Activated T-cell treated with anti-CD3 and anti-CD28 coated beads, Interleukin-2, amount 50 U/mL, for 72 hours (primary cell): ENCODE measurements at places on chromosomes 6 and 20. TPM values are rescaled to one million over a fixed set of nuclear protein-coding genes. Genes with fewer than 3 reads are reported as not detected.
A peak's percentile ranks its signal among the peaks of the same experiment; 100 is the strongest.

DNA sequence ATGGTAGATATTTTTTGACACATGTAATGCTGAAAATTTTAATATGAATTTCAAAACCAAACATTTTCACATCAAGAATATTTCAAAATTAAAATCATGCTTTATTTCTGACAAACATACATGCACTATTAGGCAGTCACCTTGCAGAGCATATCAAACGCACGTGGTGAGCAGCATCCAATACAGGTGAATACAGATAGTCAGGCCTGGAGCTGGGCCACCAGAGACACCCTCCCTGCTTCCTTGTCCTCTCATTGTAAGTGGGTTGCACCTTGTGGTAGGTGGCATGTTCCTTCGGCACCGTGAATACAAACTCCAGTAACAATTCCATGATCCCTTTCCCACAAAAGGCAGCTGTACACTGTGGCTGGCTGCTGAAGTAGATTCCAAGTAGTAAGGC, 8.9 kb downstream of the REV3L start:
- H3K4me3 ChIP-seq, result no peak overlapping the region
- no peak for DNase-seq
- no peak overlapping the region for H3K27ac ChIP-seq
- H3K36me3 ChIP-seq, result no peaks in the 10 kb centered on the region
- peaks cover 70% of the 10 kb centered on the region for H3K4me1 ChIP-seq

DNA sequence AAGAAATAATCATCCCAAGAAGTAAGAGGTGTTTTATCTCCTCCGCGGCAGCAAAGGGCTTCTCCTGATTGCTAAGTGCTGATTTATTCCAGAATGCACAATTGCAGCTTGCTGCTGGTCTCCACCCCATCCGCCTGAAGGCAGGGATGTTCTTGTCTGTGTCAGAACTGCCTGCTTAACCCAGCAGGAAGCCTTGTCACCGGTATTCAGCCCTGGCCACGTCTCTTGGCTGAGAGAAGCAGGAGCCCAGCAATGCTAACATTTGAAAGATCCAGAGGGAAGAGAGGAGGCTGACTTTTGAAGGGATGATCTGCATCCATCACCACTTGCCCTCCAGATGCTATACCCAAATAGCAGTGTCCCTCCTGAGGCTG, 4.2 kb downstream of the SCML4 start:
- DNase-seq, result peak; percentile 42
- H3K27ac ChIP-seq, result peak overlapping the region; percentile 84
- no peaks in the 10 kb centered on the region for H3K27me3 ChIP-seq
- H3K4me3 ChIP-seq, result peak overlapping the region; percentile 88

- H3K4me3 ChIP-seq, result peak overlapping the region; percentile 73
- H3K4me1 ChIP-seq, result peaks cover 11% of the 10 kb centered on the region
- DNase-seq, result peak; percentile 31
Observed at GRCh38 chr6:29828471-29828797, 809 bp downstream of the HLA-G start.

- no peaks in the 10 kb centered on the region for H3K27me3 ChIP-seq
- H3K27ac ChIP-seq, result no peak overlapping the region
- no peak for DNase-seq
- H3K4me1 ChIP-seq, result no peaks in the 10 kb centered on the region
- no peak overlapping the region for H3K4me3 ChIP-seq
Observed at GRCh38 chr20:21867811-21868210, 162.3 kb downstream of the PAX1 start.

DNA sequence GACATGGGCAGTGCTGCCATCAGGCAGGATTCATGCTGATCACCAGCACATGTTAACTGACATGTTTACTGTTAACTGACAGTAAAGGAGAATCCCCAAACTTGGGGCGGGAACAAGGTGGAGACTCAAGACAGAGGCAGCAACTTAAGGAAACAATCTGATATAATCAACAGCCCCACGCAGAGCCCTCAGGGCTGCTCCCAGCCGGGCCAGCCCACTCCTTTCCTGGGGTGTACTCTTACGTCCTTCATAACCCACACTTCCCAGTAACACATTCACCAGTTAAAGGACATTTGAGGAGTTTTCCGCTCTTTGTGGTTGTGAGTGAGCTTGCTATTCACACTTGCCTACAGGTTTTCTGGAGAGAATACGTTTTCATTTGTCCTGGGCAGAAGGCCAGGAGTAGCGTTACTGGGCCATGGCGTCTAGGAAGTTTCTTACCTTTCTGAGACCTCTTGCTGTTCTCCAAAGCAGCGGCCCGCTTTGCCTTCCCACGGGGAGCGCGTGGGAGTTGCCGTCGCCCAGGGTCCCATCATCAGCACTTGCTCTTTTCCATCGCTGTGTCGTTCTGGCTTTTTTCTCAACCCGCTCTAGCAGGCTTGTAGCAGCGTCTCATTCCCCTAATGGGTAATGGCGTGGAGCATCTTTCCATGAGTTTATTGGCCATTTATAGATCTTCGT, 56.4 kb downstream of the FOXF2 start:
- H3K4me1 ChIP-seq, result no peaks in the 10 kb centered on the region
- H3K36me3 ChIP-seq, result peaks cover 4% of the 10 kb centered on the region
- no peak overlapping the region for H3K4me3 ChIP-seq
- H3K27ac ChIP-seq, result no peak overlapping the region
- peaks cover 36% of the 10 kb centered on the region for H3K27me3 ChIP-seq

DNA sequence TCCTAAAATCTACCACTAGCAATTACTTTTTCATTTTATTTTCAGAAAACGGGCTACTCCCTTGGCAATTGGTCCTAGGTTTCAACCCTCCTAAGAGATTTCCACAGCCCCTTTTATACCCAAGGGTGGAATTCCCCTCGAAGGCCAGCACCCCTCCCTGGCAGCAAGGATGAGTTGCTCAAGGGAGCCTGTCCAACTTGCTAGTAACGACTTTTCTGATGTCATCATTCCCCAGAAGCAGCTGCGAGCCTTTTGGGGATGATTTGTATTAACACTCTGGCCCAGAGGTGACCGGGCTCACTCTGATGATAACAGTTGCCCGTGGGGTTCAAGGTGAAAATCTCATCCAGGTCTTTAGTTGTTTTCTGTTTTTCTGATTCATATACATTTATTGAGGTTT, 30.7 kb upstream of the NAA20 start:
- no peak overlapping the region for H3K4me3 ChIP-seq
- H3K36me3 ChIP-seq, result no peaks in the 10 kb centered on the region
- no peak overlapping the region for H3K27ac ChIP-seq
- no peaks in the 10 kb centered on the region for H3K4me1 ChIP-seq
- peaks cover 17% of the 10 kb centered on the region for H3K27me3 ChIP-seq

DNA sequence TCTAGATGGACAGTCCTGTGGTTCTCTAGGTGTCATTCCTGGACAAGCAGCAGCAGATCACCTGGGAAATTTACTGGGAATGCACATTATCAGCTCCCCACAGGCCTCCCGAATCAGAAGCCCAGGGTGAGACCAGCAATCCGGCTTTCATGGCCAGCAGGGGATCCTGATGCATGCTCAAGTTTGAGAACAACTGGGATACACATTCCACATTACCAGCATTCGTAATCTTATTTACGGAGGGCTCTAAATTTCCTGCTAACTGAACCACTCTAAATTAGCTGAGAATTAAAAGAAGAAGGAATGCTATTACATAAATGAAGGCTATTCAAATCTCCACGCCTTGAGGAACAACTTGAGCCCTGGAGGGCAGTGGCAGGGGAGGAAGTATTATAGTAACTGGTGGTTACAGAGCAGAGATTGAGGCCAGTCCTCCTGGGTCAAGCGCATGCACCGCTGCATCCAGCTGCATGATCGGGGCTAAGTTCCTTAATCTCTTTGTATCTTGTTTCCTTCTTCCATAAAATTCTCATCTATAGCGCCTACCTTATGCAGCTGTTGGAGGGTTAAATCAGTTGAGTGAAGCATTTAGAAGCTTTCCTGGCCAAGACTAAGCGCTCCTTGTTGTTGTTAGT, 403.7 kb downstream of the CDH26 start:
- H3K4me1 ChIP-seq, result no peaks in the 10 kb centered on the region
- H3K4me3 ChIP-seq, result no peak overlapping the region
- H3K27ac ChIP-seq, result no peak overlapping the region
- H3K27me3 ChIP-seq, result no peaks in the 10 kb centered on the region
- no peaks in the 10 kb centered on the region for H3K36me3 ChIP-seq

DNA sequence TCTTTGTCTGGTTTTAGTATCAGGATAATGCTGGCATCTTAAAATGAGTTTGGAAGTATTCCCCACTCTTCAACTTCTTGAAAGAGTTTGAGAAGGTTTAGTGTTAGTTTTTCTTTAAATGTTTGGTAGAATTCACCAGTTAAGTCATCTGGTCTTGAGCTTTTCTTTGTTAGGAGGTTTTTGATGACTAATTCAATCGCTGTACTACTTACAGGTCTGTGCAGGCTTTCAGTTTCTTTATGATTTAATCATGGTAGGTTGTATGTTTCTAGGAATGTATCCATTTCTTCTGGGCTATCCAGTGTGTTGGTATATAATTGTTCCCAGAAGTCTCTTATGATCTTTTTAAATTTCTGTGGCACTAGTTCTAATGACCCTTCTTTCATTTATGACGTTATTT, 215.5 kb downstream of the LRFN2 start:
- H3K27me3 ChIP-seq, result no peaks in the 10 kb centered on the region
- peak overlapping the region; percentile 20 for H3K4me3 ChIP-seq
- peak overlapping the region; percentile 81 for H3K27ac ChIP-seq
- no peak for DNase-seq
- peaks cover 3% of the 10 kb centered on the region for H3K36me3 ChIP-seq

- no peak overlapping the region for H3K27ac ChIP-seq
- no peaks in the 10 kb centered on the region for H3K36me3 ChIP-seq
- DNase-seq, result no peak
- no peaks in the 10 kb centered on the region for H3K27me3 ChIP-seq
Observed at GRCh38 chr6:161200610-161201370, 73.1 kb downstream of the AGPAT4 start.

GRCh38 chr6:108473197-108473596, 87.5 kb upstream of the FOXO3 start:
- H3K27ac ChIP-seq, result no peak overlapping the region
- peaks cover 9% of the 10 kb centered on the region for H3K4me1 ChIP-seq
- H3K27me3 ChIP-seq, result peaks cover 52% of the 10 kb centered on the region
- no peak overlapping the region for H3K4me3 ChIP-seq
- no peaks in the 10 kb centered on the region for H3K36me3 ChIP-seq
- no peak for DNase-seq

DNA sequence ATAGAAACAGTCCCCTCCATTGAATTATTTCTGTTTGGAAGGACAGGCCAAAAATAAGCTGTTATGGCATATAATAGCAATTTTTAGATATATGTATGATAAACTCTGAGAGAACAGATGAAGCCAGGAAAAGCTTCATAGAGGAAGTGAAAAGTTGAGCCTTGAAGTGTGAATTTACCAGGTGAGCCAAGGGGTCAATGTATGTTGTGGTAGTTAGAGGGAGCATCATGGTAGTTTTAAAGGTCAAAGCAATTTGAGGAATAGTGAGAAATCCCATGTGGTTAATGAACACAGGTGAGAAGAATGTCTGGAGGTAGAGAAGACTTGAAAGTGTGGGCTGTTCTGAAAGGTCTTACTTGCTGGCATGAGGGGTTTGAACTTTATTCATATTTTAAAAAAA, 47.0 kb downstream of the COL19A1 start:
- no peak overlapping the region for H3K27ac ChIP-seq
- no peak overlapping the region for H3K4me3 ChIP-seq
- H3K27me3 ChIP-seq, result peaks cover 12% of the 10 kb centered on the region
- no peak for DNase-seq
- H3K36me3 ChIP-seq, result no peaks in the 10 kb centered on the region

GRCh38 chr20:57879437-57879778, 169.6 kb upstream of the PMEPA1 start:
- H3K36me3 ChIP-seq, result no peaks in the 10 kb centered on the region
- H3K4me1 ChIP-seq, result no peaks in the 10 kb centered on the region
- no peak overlapping the region for H3K4me3 ChIP-seq
- DNase-seq, result no peak
- peaks cover 10% of the 10 kb centered on the region for H3K27me3 ChIP-seq

- no peak for DNase-seq
- peaks cover 30% of the 10 kb centered on the region for H3K4me1 ChIP-seq
- H3K27me3 ChIP-seq, result peaks cover 10% of the 10 kb centered on the region
- H3K36me3 ChIP-seq, result no peaks in the 10 kb centered on the region
- H3K4me3 ChIP-seq, result no peak overlapping the region
Observed at GRCh38 chr6:39266375-39266774, 37.1 kb upstream of the KCNK5 start.

Gene RSPO3
- not detected for total RNA-seq

Gene BEND6
- total RNA-seq, result 0.32 TPM
